ENCODE measurements at places on chromosomes 5 and 9.

GRCh38 chr5:148909040-148909439 is 82.6 kb downstream of the ADRB2 start:
- no peak for DNase-seq

GRCh38 chr5:102625928-102626327 is 127.1 kb upstream of the SLCO6A1 start:
- no peak for DNase-seq

GRCh38 chr5:96067894-96068614 is 106.4 kb upstream of the ELL2 start:
- DNase-seq = no peak

GRCh38 chr9:79604149-79604548 is 32.4 kb downstream of the TLE4 start:
- DNase-seq = no peak

DNA sequence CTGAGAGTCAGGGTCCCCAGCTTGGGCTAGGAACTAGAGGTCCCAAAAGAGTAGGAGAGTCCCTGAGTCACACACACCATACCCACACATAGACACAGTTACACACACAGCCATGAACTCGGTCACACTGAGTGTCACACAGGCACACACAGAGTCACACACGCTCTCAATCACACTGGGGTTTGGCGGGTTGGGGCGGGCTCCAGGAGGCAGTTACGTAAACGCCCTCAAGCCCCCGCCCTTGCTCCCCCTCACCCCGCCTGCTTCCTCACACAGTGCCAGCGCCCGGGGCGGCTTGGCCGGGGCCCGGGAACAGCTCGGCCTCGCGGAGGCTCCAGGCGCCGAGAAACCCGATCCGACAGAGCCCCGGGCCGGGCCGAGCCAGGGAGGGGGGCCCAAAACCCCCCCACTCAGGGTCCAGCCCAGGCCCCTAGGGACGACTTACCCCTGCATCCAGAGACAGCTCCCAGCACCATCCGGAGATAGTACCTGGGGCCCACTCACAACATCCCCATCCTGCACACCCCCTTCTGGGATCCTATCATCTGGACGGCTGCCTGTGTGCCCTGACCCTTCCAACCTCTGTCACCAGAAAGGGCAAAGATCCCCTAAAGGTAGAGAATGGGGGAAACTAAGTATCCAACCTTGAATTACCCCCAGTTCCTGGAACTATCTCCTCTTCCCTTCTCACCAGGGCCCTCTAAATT is 3.5 kb upstream of the CNTFR start:
- DNase-seq = no peak

DNA sequence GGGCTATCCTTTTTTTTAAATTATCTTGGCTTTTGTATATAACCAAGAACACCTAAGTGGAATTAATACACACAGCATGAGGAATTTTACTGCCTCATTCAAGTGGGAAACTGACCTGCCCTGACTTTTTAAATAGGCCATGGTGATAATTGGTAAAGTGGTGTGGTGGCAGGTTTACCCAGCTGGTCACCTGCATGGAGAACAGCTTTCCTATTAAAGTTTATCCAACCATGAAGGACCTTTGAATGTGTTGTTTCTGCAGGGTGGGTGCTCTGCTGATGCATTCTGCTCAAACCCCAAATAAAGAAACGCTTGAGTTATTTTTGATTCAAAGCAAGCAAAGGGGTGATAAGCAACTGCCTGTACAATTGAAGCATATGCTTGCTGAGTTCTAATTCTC is 261.0 kb upstream of the GRIN3A start:
- DNase-seq = no peak

DNA sequence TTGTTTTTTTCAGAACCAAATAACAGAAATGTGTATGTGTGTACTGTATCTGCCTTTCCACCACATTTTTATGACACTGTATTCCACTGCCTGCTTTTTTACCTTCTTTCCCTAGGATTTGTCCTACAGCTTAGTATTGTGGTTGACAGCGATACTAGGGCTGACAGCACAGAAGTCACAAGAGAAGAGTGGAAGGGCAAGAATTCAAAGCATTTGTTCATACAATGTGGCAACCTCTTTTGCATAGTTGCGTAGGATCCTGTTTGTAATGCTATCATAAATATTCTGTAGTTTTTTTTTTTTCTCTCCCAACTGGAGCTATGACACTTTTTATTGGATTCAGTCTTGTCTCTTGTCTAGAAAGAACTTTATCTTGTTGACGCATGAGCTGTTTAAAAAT is 5.6 kb upstream of the BNIP1 start:
- DNase-seq = no peak

DNA sequence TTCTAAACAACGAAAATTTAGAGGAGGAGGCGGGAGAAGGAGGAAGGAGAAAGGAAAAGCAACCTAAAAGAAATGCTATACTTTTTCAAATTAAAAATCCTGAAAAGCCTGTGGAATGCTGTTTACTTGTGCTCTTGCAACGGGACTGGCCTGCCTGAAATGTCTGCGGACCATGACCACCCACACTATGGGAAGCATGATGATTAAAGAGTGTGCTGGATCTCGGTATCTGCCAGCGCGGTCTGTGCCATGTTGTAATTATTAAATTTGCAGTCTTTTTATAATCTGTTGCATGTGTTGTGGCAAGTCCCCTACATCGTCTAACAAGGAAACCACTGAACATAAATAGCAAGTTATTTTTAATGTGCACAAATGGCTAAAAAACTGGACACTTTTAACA is 111.4 kb downstream of the FANCC start:
- no peak for DNase-seq

GRCh38 chr9:4844056-4844838 is 51.5 kb downstream of the RCL1 start:
- no peak for DNase-seq

- no peak for DNase-seq
Measured at GRCh38 chr5:178486239-178486641, 104.0 kb downstream of the COL23A1 start.

DNA sequence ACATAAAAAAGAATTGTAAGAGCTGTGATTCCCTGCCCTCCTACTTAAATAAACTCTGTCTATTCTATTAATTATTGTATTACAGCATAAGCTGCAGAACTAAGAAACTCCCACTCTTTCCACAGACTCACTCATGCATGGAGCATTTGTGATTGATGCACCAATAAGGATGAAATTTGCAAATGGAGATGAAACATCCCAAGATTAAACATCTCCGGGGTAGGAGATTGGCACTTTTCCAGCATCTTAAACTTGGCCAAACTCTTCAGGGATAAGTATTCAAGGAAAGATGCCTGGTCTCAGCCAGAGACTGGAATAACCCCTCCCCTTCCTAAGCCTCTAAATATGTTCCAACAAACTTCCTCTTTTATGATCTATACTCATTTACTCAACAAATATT is 472.0 kb downstream of the ACTL7B start:
- no peak for DNase-seq

GRCh38 chr5:68372161-68372560 is 156.6 kb downstream of the PIK3R1 start:
- DNase-seq = no peak

GRCh38 chr5:150757087-150757649 is 1.6 kb downstream of the DCTN4 start:
- DNase-seq = no peak

DNA sequence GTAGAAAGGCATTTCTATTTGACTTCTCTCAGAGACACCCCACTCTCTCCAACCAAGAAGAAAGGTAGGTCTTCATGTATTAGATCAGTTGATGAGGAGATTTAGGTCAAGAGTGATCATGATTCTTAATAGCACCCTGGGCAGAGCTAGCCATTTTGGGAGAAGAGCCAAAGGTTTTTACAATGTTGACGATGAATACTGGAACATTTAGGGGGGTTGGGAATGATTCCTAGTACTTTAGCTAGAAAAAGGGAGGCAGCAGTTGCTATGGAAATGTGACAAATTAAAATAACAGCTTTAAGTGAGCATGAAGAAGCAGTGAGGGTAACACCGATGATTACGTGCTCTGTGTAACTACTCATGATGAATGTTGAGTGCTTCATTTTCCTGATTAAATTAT is 9.5 kb upstream of the RPS23 start:
- no peak for DNase-seq

- no peak for DNase-seq
Measured at GRCh38 chr5:65855766-65856315, 70.5 kb upstream of the ERBIN start.

GRCh38 chr5:124627815-124628595 is 118.4 kb downstream of the ZNF608 start:
- no peak for DNase-seq

DNA sequence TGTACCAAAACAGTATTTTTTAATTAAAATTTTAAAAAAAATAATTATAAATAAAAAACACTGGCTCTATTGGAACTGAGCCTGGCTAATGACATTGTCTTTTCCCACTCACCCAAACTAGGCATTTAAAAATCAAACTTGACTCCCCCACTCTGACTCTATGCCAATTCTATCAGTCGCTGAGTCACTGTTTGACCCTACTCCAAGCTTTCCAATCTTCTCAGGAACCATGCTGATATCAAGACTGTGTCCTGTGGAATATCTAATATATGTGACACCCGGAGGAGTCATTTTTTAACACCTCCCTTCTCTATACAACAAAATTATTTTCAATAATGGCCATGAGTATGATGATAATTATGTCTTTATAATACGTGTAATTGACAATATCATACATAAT is 171.6 kb upstream of the RASEF start:
- no peak for DNase-seq

DNA sequence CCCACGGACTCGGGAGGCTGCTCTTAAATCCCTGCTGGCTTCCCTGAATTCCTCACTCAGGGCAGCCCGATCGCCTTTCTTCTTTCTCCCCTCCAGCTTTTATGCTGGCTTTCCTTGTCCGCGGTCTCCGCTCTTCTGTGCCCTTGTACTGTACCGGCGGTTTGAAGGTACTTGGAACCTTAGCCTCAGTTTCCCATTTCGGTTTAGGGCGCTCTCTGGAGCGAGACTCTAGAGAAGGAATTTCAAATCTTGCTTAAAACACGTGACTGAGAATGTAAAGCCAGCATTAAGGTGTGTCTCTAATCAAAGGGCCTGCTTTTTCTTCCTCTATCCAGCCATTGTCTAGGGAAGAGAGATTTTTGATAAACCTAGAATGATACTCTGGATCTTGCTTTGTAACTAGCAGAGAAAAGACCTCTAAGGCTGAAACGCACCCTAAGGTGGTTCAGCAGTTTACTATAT is 650 bp downstream of the GPR107 start:
- no peak for DNase-seq

DNA sequence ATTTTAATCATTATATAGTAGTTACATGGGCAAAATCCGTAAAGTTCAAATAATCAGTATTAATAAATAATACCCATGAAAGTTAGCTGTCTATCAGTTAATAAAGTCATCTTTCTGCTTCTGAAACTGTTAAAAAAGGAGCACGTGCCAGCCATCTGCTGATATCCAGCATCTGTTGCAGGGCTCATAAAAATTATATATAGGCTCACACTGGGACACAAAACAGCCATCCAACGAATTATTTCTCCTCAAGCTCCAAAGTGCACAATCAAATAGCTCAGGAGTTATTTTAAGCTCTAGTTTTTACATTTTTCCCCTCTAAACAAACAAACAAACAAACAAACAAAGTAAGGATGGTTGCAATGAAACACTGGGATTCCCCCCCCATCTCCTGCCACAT is 48.3 kb downstream of the MRPS27 start:
- no peak for DNase-seq

DNA sequence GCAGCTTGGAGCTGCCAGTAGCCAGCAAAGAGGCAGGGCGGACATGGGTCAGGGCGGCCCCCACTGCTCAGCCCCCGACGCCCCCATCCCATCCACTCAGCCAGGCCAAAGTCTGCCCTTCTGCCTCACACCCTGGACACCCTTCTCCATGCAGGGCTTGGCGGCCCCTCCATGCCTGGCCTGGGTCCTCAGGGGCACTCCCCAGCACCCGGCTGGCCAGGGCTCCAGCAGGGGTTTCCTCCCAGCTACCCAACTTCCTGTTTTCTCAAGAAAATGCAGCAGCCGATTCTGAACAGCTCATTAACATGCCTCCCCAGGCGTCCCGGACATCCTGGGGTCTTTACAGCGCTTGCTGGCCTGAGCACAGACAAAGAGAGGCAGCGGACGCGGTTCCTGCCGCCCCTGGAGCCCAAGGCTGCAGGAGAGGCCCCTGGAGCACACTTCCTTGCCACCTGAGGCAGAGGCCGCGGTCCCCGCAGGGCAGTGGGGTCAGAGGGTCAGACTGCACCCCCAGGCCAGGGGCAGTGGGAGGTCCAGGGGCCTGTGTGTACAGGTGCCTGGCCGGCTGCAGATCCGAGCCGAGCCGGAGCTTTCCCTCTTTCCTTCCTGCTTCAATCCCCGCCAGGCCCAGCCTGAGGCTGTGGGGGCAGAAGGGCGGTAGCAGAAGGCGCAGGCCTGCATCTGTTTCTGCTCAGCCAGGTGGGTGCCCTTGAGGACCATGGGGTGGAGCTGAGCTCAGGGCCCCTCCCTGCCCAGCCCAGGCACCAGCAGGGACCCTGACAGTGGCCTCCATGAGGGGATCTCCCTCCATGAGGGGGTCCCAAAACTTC is 18.7 kb upstream of the NRARP start:
- DNase-seq = peak; percentile 18

- no peak for DNase-seq
Measured at GRCh38 chr9:37679649-37680402, 29.1 kb downstream of the FRMPD1 start.

- DNase-seq = no peak
Measured at GRCh38 chr9:115034801-115035200, 83.2 kb downstream of the TNC start.

GRCh38 chr9:87491523-87491922 is 6.1 kb upstream of the DAPK1 start:
- no peak for DNase-seq

DNA sequence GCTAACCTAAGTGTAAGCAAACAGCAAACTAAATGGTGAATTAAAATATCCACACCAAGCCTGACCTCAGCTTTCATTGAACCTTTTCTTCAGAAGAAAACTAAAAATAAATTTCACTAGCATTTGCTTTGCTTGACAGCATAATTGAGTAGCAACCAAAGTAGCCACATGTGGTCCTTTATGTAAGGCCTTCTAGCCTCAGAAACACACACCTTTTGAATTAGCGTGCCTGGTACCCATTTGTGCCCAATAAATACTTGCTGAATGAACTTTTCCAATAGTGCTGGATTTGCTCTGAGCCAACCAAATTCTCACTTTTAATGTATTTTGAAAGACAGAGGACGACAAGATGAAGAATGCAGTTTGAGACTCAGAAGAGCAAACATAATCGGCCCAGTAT is 2.1 kb upstream of the NIPBL start:
- no peak for DNase-seq

GRCh38 chr9:75106857-75107256 is 18.5 kb downstream of the OSTF1 start:
- DNase-seq = no peak

- no peak for DNase-seq
Measured at GRCh38 chr9:37938121-37938891, 34.4 kb upstream of the SLC25A51 start.

- DNase-seq = no peak
Measured at GRCh38 chr9:84296146-84296843, 44.3 kb downstream of the SLC28A3 start.

- DNase-seq = no peak
Measured at GRCh38 chr5:65047948-65048690, 279.4 kb downstream of the CWC27 start.
